ENCODE measurements at places on chromosomes 11 and 22.

DNA sequence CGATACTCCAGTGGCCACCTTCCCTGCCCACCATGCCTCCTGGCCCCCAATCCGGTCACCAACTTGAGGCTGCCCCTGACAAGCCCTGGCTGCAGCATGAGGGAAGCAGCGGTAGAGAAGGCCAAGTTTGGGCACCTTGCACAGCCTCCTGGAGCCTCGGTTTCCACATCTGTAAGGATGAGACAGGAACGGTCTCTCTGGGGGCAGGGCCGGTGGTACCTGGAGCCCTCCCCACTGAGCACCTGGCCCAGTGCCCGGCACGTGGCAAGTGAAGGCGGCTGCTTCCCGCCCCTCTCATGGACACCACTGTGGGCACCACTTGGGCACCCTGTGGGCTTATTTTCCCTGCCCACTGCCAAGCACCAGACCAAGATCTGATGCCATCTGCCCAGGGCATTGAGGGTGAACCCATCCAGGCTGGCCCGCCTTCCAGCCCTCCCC is 77.8 kb downstream of the CDKN1C start:
- DNase-seq: no peak

GRCh38 chr11:121524233-121524631 is 71.5 kb upstream of the SORL1-AS1 start:
- DNase-seq: no peak

DNA sequence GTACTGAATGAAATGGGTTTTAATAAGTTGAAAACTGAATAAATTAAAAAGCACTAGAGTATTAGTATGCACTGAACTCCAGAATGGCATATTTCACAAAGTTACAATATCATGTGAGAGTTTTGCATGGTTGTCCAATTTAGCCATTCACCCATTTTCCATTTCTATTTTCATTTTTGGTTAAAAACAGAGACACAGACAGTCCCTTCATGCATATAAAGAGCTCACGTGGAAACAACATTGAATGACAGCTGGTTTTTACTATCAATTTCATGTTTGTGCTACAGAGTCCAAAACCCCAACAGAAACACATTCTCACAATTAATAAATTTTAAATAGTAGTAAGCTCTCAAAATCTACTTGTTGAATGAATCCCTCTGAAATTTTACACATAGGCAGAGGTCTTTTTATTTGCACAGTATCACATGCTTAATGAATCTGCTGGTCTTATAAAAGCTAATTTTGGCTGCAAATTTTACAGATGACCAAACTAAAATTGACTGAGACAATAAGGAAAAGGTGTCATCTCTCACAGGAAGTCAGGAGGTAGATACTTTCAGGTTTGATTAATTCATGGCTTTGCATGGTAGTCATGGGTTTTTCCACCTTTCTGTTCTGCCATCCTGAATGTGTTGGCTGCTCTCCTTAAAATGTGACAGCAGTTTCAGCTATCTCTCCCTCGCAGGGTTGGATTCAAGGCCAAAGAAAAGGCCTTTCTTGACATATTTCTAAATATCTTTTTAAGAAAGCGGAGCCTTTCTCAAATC is 20.6 kb upstream of the DDI1 start:
- DNase-seq: no peak

DNA sequence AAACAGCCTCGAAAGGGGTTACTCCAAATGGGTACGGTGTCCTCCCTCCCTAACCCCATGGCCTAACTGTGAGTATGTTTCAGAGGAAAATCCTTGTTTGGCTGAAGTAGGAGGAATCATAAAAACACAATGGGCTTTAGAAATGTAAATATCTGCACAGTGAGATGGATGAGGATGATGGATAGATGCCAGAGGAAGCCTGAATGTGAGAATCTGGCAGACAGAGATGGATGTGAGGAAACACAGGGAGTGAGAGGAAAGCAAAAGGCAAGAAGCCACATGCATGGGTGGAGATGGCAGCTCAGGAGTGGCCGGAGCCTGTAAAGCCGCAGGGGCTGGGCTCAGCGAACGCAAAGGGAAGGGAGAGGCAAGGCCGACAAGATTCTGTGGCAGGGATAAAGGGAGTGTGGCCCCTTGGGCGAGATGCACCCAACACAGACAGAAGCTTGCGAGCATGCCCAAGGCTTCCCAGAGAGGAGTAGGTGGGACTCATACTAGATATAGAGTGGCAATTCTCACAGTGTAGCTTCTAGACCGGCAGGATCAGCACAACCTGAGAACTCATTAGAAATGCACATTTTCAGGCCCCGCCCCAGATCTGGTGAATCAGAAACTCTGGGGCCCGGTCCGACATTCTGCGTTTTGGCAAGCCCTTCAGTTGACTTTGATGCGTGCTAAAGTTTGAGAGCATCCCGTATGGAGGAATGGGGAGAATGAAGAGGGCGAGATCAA is 237.3 kb upstream of the CADM1 start:
- DNase-seq: no peak

DNA sequence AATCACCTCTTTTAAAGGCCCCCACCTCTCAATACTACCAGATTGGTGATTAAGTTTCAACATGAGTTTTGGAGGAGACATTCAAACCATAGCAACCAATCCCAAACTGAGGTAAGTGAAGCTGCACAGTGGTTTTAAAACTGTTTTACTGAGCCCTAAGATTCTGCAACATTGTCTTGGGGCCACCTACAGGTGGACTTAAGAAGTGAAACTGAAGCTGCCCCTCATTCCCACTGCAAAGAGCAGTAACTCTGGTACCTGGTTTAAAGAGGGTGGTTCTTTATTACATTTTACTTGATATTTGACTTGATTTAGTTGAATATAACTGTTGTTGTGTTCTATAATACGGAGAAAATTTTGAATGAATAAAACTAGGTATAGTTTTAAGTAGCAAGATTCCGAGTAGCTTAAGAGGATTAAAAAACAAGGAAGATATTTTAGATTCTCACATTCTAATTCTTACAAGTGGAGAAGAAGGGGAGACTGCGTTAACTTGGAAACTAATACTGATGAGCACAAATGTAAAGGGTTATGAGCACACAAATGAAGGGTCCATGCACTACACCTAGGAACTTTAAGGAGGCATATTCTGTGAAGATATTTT is 26.7 kb downstream of the SYT9 start:
- DNase-seq: peak; percentile 45

DNA sequence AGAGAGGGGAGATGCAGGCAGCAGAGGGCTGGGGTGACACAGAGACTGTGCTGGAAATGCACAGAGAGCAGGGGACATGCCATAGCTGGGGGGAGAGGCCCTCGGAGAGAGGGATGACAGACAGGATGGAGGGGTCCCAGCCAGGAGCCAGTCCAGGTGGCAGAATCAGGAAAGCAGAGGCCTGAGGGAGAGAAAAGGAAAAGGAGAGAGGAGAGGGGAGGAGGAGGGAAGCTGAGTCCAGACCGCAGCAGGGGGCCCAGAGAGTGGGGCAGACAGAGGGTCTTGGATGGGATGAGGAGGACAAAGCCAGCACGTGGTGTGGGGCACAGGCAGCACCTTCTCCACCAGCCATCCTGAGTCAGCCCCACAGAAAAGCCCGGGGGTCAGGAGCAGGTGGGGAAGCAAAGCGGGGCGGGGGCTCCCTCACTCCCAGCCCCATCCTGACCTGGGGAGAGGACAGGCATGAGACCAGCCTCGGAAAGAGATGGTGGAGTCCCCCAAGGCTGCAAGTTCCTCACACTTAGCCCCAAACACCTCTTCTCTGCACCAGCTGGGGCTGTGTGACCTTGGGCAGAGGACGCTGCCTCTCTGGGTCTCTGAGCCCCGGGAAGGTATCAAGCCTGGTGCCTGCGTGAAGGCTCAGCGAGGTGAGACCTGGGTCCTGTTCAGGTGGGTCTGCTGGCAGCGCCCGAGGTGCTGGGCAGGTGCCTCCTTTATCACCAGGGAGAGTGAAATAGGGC is 48.0 kb downstream of the IGLL1 start:
- no peak for DNase-seq

DNA sequence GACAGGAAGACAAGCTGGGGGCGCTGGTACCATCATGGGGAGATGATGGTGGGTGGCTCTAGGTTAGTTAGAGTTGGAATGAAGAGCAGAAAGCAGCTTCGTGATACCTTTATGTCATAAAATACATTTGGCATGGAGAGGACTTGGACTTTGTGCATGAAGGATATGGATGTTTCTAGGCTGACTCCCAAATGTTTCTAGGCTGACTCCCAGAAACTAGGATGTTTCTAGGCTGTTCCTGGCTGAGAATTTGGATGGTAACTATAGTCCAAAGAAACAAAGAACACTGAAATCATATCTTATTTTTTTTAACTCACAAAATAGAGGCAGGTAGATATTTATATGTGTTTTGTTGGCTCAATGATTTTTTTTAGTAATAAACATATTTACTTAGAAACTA is 89.4 kb upstream of the VPREB1 start:
- DNase-seq: no peak

- DNase-seq: no peak
Measured at GRCh38 chr11:92453055-92453454, 228.4 kb downstream of the FAT3 start.

DNA sequence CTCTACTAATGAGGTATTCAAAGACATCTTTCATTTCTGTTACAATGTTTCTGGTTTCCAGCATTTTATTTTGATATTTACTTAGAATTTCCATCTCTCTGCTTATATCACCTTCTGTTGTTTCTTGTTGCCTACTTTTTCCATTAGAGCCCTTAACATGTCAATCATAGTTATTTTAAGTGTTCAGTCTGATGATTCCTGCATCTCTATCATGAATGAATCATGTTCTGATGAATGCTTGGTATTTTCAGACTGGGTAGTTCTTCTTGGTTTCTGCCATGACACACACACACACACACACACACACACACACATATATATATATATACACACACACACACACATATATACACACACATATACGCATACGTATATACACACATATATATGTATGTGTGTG is 486.4 kb upstream of the ISX start:
- no peak for DNase-seq

Measured in COLO829 (cell line).